ENCODE measurements at places on chromosomes 5 and 9.
A peak's percentile ranks its signal among the peaks of the same experiment; 100 is the strongest.

- H3K27ac ChIP-seq = no peak overlapping the region
- DNase-seq = no peak
- H3K4me1 ChIP-seq = no peaks in the 10 kb centered on the region
- no peaks in the 10 kb centered on the region for H3K36me3 ChIP-seq
- H3K27me3 ChIP-seq = no peaks in the 10 kb centered on the region
- H3K4me3 ChIP-seq = no peak overlapping the region
These were observed 132.7 kb upstream of the APC start for GRCh38 chr5:112604732-112605630.

DNA sequence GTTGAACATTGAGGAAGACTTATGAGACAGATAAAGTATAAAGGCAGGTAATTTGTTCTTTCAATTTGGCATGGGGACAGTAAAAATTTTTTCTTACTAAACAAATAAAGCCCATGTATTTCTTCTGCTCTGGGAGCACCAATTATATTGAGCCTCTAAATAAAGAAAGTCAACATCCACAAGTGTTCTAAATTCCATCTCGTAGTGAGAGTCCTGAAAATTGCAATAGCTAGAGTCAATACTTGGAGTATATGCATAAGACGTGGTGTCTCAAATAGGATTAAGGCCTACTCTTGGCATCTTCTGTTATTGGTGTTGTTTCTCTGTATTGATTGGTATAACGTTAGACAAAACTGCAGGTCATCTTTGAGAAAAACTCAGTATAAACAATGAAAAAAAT lies 120.5 kb upstream of the CDKN2B start:
- H3K4me3 ChIP-seq = no peak overlapping the region
- H3K27me3 ChIP-seq = peaks cover 40% of the 10 kb centered on the region
- H3K4me1 ChIP-seq = no peaks in the 10 kb centered on the region
- DNase-seq = no peak
- H3K27ac ChIP-seq = no peak overlapping the region

DNA sequence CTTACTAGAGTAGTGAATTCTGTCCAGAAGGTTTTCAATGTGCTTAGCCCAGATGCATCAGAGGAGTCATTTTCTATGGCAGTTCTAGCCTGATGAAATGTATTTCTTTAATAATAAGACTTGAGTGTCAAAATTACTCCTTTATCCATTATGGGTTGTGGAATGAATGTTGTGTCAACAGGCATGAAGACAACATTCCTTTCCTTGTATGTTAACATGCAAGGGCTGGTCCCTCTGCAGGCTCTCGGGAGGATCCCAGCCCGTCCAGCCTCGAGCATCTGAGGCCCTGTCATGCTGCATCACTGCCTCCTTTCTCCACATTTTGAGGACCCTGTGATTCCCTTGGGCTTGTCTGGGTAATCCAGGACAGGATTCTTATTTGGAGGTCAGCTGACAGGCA lies 42.9 kb upstream of the FAM120AOS start:
- H3K27me3 ChIP-seq = no peaks in the 10 kb centered on the region
- DNase-seq = no peak
- H3K27ac ChIP-seq = no peak overlapping the region
- peaks cover 55% of the 10 kb centered on the region for H3K36me3 ChIP-seq
- no peak overlapping the region for H3K4me3 ChIP-seq

- H3K27ac ChIP-seq = no peak overlapping the region
- H3K27me3 ChIP-seq = peaks cover 2% of the 10 kb centered on the region
- H3K4me1 ChIP-seq = no peaks in the 10 kb centered on the region
- no peaks in the 10 kb centered on the region for H3K36me3 ChIP-seq
These were observed 1.5 kb downstream of the PAEP start for GRCh38 chr9:135563039-135563476.

DNA sequence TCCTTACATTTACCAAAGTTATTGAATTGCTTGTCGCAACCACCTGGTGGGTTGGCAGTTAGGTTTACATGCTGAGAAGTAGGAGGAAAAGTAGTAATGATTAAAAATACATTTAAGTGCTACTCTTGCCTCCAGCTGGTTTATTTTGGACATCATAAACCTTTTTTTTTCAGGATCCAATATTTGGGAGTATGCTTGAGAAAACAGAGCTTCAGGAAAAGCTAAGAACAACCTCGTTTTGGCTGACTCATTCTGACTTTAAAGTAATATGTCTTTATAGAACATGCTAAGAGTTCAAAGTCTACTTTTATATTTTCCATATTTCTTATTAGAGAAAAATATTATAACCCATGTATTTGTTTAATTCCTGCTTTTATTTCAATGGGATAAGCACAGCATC lies 41.7 kb upstream of the BNC2 start:
- no peak overlapping the region for H3K4me3 ChIP-seq
- no peak overlapping the region for H3K27ac ChIP-seq
- no peaks in the 10 kb centered on the region for H3K27me3 ChIP-seq
- H3K4me1 ChIP-seq = no peaks in the 10 kb centered on the region
- no peaks in the 10 kb centered on the region for H3K36me3 ChIP-seq

DNA sequence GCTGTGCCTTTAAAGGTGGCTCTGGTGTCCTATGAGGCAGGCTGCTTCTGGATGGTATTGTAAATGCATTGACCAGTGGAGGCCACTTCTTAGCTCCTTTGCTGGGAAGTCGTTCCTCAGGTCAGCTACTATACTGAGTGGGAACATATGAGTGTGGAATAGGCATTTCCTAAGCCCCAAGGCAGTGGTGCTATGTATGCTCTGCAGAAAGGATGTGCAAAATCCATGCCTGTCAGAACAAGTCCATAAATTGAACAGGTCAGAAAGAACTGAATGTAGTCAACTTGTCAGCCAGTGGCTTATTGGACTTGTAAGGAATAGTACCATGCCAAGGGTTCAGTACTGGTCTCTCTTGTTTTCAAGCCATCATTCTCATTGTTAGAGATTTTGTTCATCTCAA lies 216.4 kb downstream of the CDH10 start:
- H3K4me1 ChIP-seq = no peaks in the 10 kb centered on the region
- no peak overlapping the region for H3K27ac ChIP-seq
- DNase-seq = no peak
- H3K4me3 ChIP-seq = no peak overlapping the region
- no peaks in the 10 kb centered on the region for H3K36me3 ChIP-seq
- no peaks in the 10 kb centered on the region for H3K27me3 ChIP-seq

DNA sequence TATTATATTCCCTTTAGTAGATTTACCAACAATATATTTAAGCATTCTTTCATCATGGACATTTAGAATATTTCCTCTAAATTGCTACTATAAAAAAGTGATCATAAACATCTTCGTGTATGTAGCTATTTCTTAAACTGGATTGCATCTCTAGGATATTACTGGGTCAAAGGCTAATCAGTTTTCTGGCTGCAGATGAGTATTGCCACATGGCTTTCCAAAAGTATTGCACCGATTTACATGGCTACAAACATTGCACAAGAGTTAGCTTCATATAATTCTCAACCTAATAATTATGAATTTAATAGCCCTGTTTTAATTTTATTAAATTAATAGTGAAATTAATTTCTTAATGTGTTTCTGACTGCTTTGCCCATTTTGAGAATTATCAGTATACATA lies 183.4 kb downstream of the DMRT2 start:
- H3K27me3 ChIP-seq = no peaks in the 10 kb centered on the region
- H3K4me3 ChIP-seq = no peak overlapping the region
- H3K27ac ChIP-seq = no peak overlapping the region
- DNase-seq = no peak
- no peaks in the 10 kb centered on the region for H3K36me3 ChIP-seq

- peak within 1 kb of the TSS; percentile 98 for H3K4me3 ChIP-seq
- peak; percentile 97 for DNase-seq
- H3K27ac ChIP-seq = peak within 1 kb of the TSS; percentile 96
- H3K27me3 ChIP-seq = no peaks in the 10 kb centered on the region
These were observed at the start of gene PTAR1 for GRCh38 chr9:69759421-69760277. PTAR1 (minus strand) TSS chr9:69760011; CDS start chr9:69759938, 73 bp downstream.

- peak; percentile 79 for DNase-seq
- H3K27ac ChIP-seq = peak overlapping the region; percentile 13
- H3K36me3 ChIP-seq = no peaks in the 10 kb centered on the region
- H3K27me3 ChIP-seq = peaks cover 62% of the 10 kb centered on the region
These were observed 616 bp upstream of the ENC1 start for GRCh38 chr5:74640954-74641734.

GRCh38 chr5:40615586-40616170 lies 64.0 kb upstream of the PTGER4 start:
- no peak for DNase-seq
- peaks cover 11% of the 10 kb centered on the region for H3K4me1 ChIP-seq
- no peak overlapping the region for H3K4me3 ChIP-seq
- peaks cover 2% of the 10 kb centered on the region for H3K36me3 ChIP-seq
- no peak overlapping the region for H3K27ac ChIP-seq

GRCh38 chr5:130874861-130875417 lies 290.1 kb downstream of the HINT1 start:
- no peaks in the 10 kb centered on the region for H3K4me1 ChIP-seq
- H3K27ac ChIP-seq = no peak overlapping the region
- no peak for DNase-seq
- H3K27me3 ChIP-seq = no peaks in the 10 kb centered on the region
- no peaks in the 10 kb centered on the region for H3K36me3 ChIP-seq

- H3K27ac ChIP-seq = no peak overlapping the region
- H3K27me3 ChIP-seq = no peaks in the 10 kb centered on the region
- H3K36me3 ChIP-seq = no peaks in the 10 kb centered on the region
- no peak for DNase-seq
- H3K4me1 ChIP-seq = no peaks in the 10 kb centered on the region
These were observed 532.7 kb upstream of the GRAMD2B start for GRCh38 chr5:125890511-125890931.

DNA sequence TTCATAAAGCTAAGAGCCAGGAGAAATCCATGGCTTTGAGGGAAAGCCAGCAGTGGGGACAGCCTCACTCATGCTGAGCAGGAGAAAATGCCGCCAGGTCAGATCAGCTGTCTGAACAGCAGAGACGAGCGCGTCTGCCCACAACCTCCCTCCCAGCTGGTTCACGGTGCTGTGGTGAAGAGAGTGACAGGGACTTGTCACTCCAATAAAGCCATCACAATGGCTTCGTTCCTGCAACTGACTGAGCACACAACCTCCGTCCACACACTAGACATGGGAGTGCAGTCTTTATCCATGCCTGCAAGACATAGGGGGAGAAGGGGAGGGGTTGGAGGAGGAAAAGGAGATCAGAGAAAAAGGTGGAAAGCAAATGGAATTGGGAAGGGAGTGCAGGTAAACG lies 206.9 kb downstream of the GABBR2 start:
- no peaks in the 10 kb centered on the region for H3K27me3 ChIP-seq
- no peaks in the 10 kb centered on the region for H3K36me3 ChIP-seq
- H3K4me1 ChIP-seq = no peaks in the 10 kb centered on the region
- no peak for DNase-seq

GRCh38 chr5:135047347-135047695 lies 13.3 kb upstream of the PITX1 start:
- H3K4me3 ChIP-seq = no peak overlapping the region
- H3K4me1 ChIP-seq = no peaks in the 10 kb centered on the region
- no peak overlapping the region for H3K27ac ChIP-seq
- DNase-seq = no peak
- H3K27me3 ChIP-seq = peaks cover 65% of the 10 kb centered on the region

- H3K36me3 ChIP-seq = no peaks in the 10 kb centered on the region
- no peak for DNase-seq
- no peak overlapping the region for H3K4me3 ChIP-seq
- H3K27me3 ChIP-seq = peaks cover 46% of the 10 kb centered on the region
- peaks cover 3% of the 10 kb centered on the region for H3K4me1 ChIP-seq
These were observed 53.2 kb downstream of the ENC1 start for GRCh38 chr5:74587300-74587699.

- no peak for DNase-seq
- peaks cover 11% of the 10 kb centered on the region for H3K4me1 ChIP-seq
- no peak overlapping the region for H3K27ac ChIP-seq
- peaks cover 5% of the 10 kb centered on the region for H3K36me3 ChIP-seq
- H3K27me3 ChIP-seq = no peaks in the 10 kb centered on the region
These were observed 95.7 kb downstream of the ANKH start for GRCh38 chr5:14775857-14776256.

- H3K27ac ChIP-seq = peak overlapping the region; percentile 94
- DNase-seq = no peak
- H3K4me1 ChIP-seq = peaks cover 19% of the 10 kb centered on the region
These were observed 1.1 kb downstream of the SSNA1 start for GRCh38 chr9:137189297-137190295.

DNA sequence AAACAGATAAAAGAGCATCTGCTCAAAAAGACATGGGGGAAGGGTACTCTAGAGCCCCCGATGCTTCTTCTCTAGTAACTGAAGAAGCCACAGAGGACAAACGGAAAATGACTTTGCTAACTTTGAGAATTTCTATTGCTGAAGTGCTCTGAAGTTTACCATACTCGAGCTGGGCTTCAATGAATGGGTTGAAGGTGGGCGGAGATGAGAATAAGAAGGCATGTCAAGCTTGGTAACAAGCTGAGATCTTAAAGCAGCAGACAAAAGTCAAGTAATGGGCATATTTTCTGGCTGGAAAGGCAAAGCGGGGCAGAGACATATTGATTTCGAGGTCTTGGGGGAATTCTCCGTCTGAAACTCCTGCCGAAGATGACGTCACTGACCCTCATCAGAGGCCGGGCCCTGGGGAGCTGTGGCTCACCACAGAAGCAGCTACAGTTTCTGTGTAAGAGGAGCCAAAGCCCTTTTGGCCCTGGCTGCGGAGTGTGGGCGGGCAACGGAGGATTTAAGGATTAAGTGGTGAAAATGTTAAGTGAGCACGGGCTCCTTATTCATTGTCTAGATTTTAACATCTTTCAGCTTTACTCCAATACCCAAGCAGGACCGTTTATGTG lies 115.8 kb upstream of the SLIT3 start:
- DNase-seq = no peak
- no peaks in the 10 kb centered on the region for H3K4me1 ChIP-seq
- no peaks in the 10 kb centered on the region for H3K36me3 ChIP-seq
- H3K4me3 ChIP-seq = no peak overlapping the region
- H3K27me3 ChIP-seq = no peaks in the 10 kb centered on the region
- no peak overlapping the region for H3K27ac ChIP-seq

- DNase-seq = no peak
- H3K27ac ChIP-seq = no peak overlapping the region
- peaks cover 37% of the 10 kb centered on the region for H3K4me1 ChIP-seq
- H3K27me3 ChIP-seq = no peaks in the 10 kb centered on the region
These were observed 7.2 kb downstream of the PTBP3 start for GRCh38 chr9:112326194-112326593.

- DNase-seq = no peak
- peak overlapping the region; percentile 58 for H3K27ac ChIP-seq
- no peaks in the 10 kb centered on the region for H3K36me3 ChIP-seq
- no peaks in the 10 kb centered on the region for H3K27me3 ChIP-seq
- H3K4me1 ChIP-seq = peaks cover 24% of the 10 kb centered on the region
These were observed 69.7 kb upstream of the ABL1 start for GRCh38 chr9:130765137-130766020.

All from activated CD4-positive, alpha-beta T cell treated with anti-CD3 and anti-CD28 coated beads, Interleukin-2, amount 10 ng/mL, durations not matched to agents 24 days and 14 days (primary cell).